Stimulated activated CD4-positive, alpha-beta T cell treated with anti-CD3 and anti-CD28 coated beads, Interleukin-2, amount 100 ng/mL, for 24 hours (primary cell): ENCODE measurements at places on chromosomes 7 and 10.
A peak's percentile ranks its signal among the peaks of the same experiment; 100 is the strongest.

- DNase-seq, result no peak
Measured at GRCh38 chr7:80785276-80785675, 133.6 kb downstream of the SEMA3C start.

DNA sequence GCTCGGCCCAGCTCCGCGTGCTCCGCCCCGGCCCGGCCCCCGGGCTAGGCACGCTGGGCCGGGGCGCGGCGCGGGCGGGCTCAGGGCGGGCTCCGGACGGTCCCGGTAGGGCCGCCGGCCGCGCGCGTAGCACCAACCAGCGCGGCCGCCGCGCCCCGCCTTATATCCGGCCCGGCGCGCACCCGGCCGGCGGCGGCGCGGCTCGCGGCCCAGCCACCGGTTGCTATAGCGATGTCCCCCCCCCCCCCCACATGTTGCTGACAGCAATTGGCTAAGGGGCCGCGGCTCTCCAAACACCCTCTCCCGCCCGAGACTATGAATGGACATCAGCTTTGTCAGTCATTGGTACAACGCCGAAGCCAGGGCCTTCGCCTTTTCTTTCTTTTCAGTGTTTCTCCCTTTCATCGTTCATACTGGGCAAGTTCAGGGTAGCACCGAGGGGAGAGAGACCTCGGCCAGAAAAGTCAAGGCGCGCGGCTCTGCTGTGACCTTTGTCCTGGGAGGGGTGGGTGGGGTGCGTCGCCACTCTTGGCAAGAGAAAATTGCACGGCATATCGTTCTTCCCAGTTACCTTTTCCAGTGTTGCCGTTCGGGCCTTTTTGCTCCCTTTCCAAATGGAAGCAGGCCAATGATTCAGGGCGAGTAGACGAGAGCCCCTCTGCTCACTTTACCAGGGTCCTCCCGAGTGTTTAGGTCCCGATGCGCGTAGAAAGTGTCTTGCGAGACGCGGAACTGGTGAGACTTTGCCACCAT is 354.2 kb downstream of the DNAJB6 start:
- DNase-seq, result no peak

DNA sequence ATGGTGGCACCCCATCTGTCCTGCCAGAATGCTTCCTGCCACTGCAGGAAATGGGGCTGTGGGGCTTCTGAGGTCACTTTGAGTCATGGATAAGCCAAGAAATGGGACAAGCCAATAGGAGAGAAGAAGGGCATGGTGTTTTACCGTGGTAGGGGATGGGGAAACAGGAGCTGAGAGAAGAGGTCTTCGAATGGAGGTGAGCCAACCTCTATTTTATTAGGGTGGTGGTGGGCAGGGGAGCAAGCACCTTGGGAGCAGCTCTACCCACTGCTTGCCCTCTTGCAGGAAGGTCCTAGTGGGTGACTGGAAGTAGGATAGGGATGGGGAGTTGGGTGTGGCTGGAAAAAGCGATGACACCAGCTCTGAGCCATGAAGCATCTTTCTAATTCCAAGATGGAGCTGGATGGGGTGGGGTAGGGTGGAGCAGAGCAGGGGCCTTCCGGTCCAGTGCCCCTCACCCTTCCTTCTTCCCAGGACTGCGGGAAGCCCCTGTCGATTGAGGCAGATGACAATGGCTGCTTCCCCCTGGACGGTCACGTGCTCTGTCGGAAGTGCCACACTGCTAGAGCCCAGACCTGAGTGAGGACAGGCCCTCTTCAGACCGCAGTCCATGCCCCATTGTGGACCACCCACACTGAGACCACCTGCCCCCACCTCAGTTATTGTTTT is 9.1 kb downstream of the ZYX start:
- no peak for DNase-seq

- DNase-seq, result peak; percentile 21
Measured at GRCh38 chr10:60943316-60944057, 498 bp downstream of the RHOBTB1 start.

DNA sequence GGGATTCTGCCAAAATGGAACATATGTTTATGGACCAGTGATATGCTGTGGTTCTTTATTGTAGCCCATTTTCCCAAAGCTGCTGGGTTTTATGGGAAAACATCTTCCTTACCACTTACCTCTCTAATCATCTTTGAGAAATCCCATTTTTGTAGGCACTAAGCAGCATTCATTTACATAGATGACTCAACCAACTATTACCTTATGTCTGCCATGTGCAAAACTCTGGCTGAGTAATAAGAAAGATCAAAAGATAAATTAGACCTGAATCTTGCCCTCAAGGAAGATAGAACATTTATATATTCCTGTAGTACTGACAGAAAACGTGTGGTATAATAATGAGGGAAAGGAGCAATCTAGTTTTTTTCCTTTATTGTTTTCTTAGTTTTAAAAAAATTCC is 24.3 kb downstream of the CBLL1 start:
- no peak for DNase-seq

DNA sequence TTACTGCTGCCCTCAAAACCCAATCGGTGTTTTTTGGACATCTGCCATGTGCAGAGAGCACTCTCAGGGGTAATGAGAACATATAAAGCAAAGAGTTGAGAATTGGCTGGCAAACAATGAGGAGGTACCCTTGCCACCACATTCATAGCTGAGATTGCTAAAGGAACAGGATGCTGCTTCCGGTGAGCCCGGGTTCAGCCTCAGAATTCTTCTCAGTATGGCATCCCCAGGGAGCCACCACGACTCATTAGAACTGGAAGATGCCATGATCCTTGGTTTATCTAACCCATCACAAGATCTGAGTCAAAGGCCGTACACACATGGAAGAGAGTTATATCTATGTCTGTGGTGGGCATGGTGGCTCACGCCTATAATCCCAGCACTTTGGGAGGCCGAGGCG is 174.4 kb downstream of the ARID5B start:
- no peak for DNase-seq

DNA sequence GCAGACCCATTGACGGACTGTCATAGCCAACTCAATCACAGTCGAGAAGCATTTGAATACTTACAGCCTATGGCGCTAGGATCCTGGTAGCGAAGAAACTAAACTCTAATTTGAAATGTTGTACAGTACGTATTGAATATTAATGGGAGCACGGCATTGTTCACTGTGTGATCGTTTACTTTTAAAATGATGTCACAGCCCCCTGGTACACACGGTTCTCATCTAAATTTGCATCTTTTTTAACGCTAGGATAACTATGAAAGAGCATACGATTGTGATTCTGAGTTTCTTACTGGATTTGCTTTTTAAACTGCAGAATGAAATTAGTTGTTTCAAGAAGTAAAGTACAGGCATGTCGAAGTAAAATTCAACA is 895 bp upstream of the NAPEPLD start:
- no peak for DNase-seq

- peak; percentile 37 for DNase-seq
Measured at GRCh38 chr10:110207011-110207804, at the start of gene MXI1. Gene MXI1 (plus strand): TSS chr10:110207605. CDS start chr10:110207809, 204 bp downstream.

DNA sequence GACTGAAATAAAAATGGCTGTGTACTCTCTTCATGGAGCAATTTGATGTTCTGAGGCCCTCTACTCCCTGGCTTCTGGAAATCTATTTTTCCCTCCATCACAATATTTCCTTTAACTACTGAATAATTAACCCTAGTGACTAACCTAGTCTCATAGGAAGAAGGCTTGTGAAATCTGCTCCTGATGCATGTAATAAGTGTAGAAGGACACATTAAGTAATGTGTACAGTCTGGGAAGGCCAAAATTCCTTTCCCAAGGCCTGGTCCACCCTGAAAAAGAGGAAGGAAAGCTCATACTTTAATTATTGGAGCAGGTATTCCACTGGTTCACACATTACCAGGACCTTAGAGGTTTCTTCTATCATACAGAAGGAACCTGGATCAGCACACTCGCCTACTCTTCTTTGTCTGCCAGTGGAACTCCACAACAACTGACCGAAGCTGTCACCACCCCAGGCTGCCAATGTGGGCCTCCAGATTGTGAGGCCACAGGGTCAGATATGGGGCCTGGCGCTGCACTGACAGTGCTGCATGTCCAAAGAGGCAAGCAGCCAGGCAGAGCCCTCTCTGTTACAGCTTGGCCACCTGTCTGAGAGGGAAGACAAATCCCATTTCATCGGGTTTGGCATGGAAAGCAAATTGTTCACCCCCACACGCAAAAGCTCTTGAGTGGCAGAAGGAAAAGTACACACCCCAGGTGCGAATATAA is 54.4 kb upstream of the FAM133B start:
- no peak for DNase-seq

GRCh38 chr7:95004618-95005247 is 97.3 kb downstream of the PPP1R9A start:
- no peak for DNase-seq

- no peak for DNase-seq
Measured at GRCh38 chr10:53130337-53130736, 357.8 kb upstream of the MBL2 start.

DNA sequence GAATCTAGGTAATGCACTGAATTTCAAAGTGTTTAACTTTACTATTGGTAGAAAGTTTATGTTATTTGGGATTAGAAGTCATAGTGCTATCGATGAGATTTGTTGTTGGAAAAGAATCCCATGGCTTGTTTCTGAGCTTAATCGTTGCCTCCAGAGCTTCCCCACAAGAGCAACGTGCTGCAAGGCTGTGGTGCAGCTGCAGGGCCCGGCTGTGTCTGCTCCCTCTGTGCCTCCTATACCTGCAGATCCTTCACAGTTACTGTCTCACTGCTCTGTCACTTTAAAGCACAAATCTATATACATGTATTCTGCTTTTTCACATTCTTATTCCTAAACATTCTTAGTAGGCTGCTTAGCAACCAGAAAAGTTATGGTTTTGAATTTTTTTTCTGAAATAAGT is 826.6 kb upstream of the COBL start:
- no peak for DNase-seq

GRCh38 chr10:88979153-88979562 is 11.4 kb upstream of the FAS start:
- DNase-seq, result no peak

DNA sequence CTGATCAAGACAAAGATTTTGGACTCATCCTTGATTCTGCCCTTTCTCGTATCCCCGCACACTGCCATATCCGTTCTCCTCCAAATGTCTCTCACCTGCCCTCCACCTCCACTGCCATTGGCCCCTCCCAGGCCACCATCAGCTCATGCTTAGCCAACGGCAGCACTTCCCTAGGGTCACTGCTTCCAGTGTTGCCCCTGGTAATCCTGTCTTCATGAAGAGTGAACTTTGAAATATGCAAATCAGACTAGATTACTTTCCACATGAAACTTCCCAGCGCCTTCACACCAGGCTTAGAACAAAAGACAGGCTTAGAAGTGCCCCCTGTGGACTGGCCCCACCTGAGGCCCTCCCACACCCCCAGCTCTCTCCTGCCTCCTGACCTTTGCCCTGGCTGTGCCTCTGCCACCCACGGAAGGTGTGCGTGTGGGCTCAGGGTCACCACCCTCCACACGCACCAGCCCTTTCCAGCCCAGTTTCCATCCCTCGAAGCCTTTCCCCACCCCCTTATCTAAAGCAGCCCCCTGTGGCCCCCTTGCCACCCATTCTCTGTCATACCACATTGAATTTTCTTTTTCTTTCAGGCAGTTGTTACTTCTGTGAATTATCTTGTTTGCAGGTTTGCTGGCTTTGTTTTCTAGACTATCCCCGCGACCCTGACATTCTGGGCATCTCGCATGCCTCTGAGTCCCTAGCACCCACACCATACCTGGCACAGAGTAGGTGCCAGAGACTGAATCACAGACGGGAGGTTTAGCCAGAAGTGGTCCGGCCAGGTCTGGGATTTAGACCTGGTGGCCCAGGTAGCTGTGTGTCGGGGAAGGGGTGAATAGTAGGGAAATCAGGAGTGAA is 26.8 kb upstream of the C10orf53 start:
- DNase-seq, result no peak

GRCh38 chr7:80224415-80224814 is 89.8 kb downstream of the GNAI1 start:
- no peak for DNase-seq

DNA sequence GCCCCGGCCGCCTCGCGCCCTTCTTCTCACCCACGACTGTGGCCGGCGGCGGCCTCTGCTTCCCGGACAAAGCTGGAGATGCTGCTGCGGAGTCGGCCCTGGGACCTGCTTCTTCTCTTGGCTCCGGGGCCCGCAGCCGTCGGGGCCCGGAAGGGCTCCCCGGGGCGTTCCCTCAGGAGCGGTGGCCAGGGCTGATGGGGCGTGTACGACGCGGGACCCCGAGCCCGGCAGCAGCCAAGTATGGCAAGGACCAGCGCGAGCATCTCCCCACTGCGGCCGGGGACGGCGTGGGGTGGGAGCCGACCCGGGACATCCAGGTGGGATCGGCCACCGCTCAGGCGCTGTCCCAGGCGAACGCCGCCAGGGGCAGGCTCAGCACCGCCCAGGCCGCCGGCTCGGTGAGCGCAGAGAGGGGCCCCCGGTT is 27.6 kb upstream of the BMS1 start:
- peak; percentile 7 for DNase-seq
